ENCODE measurements at places on chromosomes 6 and 20.

GRCh38 chr6:113774127-113774825 is 82.9 kb upstream of the MARCKS start:
- no peak for DNase-seq

DNA sequence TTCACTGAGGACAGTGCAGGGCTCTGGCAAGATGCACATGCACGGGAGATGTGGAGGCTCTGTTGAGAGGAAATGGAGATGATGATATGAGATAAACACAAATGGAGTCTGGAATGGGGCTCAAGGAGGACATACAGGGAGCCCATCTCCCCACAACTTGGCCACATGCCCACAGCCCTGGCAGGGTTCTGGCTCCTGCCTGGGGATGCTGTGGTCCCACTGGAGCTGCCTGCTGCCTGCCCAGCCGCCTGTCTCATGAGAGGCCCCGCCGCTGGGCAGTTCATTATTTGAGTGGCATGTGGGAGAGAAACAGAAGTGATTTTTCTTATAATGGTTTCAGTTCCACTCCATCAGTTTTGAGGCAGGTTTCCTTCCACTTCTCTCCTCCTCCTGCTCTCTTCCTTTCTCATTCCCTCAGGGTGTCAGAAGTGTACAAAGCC is 133.6 kb upstream of the TRAF3IP2 start:
- no peak for DNase-seq

- DNase-seq = no peak
Observed at GRCh38 chr6:153849072-153849779, 189.8 kb upstream of the OPRM1 start.

- DNase-seq = no peak
Observed at GRCh38 chr6:121839896-121840295, 404.4 kb downstream of the GJA1 start.

DNA sequence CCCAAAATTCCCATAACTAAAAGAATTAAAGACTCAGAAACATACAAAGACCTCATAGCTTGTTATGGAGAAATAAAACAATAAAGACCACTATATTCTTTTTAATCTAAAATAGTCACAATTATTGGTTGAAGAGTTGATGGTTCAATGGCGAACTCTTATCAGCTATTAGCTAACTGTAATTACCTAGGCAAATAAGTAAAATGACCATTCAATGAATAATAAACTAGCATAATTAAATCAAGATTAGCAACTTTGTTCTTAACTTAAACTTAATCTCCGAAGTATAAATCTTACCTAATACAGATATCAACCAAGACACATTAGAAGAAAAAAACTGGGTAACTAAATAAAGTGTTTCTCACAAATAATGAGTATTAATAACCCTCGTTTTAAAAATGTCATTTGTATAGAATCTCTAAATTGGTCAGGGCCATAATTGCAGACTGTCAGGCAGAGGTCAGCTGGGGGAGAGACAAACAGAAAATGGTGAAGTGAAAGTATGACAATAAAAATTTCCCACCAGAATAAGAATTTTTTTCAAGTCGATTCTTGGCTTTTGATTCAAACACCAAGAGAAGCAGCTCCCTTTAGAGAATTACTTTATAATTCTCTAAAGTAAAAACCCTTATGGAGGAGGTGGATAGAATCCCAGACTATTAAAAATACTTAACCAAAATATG is 1.7 kb downstream of the FKBP5 start:
- DNase-seq = no peak

DNA sequence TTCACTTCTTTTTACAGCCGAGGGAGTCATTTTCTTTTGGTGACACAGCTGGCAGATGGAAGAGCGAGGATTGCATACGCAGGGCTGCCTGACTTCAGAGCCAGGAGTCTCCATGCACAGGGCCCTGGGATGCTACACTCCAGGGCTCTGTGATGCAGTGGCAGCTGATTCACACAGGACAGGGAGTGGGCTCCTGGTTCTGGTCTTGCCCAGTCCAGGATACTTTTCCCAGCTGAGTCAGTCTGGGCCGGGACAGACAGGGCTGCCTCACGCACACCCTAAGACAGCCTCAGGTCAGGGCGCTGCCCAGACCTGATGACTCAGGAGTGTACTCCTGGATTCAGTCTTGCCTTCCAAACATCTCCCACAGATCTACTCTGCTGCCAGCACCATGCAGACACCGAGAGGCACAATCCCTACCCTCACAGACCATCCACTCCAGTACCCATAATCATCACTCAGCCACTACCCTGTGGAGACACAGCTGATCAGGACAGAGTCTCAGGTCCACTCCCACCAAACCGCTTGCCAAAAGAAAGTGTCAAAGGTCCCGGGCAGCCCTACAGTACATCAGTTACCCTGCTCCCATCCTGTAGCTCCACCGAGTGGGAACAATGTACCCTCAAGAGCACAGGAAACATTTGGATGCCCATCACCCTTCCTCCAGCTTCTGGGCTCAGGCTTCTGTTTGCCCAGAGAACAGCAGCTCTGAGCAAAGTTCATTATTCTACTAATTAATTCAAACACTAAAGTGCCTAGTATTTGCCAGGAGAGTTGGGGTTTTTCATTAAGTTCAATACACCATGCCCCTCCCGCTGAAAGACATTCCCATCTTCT is 11.5 kb downstream of the SDC4 start:
- DNase-seq = no peak

GRCh38 chr20:53919886-53920285 is 150.5 kb downstream of the BCAS1 start:
- DNase-seq = no peak

GRCh38 chr6:72102561-72102960 is 216.2 kb downstream of the RIMS1 start:
- no peak for DNase-seq

DNA sequence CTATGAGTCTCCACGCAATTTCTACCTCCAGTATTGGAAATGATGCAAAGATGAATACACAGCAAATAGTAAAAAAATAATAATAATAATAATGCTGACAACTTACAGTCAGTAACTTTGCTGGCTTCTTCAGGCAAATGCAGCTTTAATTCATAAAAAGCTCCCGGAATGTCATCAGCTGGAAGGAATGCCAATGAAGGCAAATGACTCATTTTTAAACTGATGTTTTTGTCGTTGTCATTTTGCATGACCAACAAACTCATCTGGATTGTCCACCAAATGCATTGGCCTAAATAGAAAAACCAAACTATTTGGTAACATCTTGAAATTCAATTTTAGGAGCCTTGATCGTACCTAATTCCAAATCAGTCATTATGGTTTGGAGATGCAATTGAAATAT is 217.1 kb downstream of the ALDH8A1 start:
- no peak for DNase-seq

DNA sequence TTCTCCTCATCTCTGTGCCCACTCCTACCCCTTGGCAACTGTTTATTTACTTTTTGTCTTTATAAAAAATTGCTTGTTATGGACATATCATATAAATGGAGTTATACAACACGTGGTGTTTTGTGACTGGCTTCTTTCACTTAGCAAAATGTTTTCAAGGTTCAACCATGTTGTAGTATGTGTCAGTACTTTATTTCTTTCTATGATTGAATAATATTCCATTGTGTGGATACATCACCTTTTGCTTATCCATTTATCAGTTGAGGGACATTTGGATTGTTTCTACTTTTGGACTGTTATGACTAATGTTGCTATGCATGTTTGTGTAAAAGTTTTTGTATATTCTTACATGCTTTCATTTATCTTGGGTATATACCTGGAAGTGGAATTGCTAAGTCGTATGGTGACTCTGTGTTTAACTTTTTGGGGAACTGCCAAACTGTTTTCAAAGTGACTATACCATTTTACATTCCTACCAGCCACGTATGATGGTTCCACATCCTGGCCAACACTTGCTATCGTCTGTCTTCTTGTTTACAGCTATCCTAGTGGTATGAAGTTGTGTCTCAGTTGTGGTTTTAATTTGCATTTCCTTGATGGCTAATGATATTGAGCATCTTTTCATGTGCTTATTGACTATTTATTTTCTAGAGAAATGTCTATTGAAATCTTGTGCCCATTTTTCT is 84.4 kb downstream of the SLX4IP start:
- peak; percentile 31 for DNase-seq

DNA sequence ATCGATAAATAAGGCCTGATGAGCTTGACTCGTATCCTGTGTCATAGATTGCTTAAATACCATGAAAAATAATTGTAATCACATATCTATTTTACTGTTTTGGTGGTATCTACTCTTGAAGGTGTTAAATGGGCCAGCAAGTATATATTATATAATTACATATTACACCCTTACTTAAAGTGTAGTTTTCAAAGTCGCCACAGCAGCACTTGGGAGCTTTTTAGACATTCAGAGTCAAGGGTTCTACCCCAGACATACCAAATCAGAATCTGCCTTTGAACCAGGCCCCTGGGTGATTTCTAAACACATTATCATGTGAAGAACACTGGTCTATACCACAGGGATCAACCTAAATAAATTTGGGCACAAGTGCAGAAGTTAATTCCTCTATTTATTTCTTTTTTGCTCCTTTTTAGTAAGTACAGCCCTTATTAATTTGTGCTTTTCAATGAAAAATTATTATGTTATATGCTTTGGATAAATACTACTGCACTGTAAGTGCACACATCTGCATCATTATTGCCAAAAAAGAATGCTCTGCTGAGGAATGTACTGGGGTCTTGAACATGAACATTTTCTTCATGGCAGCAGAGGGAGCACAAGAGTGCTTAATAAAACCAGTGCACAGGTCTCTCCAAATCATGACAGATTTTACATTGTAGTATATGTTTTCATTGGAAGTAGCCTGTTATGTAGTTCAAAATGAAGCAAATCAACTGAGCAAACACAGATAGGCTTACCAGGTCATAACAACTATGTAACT is 3.1 kb upstream of the ATXN1 start:
- DNase-seq = no peak

- no peak for DNase-seq
Observed at GRCh38 chr6:93165850-93166430, 253.4 kb downstream of the EPHA7 start.

DNA sequence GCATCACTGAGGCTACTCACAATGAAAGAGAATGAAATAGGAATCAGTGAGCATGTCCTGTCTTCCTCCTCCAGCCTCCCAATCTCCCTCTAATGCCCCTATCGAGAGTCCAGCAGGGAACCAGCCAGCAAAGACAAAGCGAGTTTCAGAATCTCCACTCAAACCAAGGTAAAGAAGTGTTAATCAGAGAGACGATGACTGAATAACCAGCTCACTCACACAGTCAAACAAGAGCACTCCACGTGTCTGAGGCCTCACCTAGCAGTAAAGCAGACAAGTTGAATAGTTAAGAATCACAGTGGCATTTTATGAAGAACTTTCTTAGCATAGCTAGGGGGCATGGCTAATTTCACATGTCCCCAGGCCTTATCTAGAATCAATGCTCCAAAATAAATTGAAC is 3.3 kb upstream of the TREM1 start:
- DNase-seq = no peak

DNA sequence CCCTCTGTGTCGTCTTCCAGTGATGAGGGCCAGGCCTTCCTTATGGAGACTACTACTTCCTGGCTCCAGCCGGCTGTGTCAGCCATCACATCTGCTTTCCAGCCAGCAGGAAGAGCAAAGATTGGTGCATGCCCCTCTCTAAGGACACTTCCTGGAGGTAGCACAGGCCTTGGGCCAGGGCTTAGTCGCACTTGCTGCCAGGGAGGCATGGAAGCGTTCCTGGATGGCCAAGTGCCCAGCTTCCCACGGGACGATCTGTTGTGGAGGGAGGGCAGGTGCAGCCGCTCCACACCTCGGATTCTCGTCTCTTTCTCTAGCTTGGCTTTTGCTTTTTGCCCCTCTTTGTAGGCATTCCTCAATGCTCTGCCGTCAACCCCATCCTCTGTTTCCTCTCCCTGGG is 11.9 kb downstream of the ERMARD start:
- DNase-seq = no peak

- DNase-seq = no peak
Observed at GRCh38 chr6:130927305-130927704, 100.1 kb downstream of the SMLR1 start.

DNA sequence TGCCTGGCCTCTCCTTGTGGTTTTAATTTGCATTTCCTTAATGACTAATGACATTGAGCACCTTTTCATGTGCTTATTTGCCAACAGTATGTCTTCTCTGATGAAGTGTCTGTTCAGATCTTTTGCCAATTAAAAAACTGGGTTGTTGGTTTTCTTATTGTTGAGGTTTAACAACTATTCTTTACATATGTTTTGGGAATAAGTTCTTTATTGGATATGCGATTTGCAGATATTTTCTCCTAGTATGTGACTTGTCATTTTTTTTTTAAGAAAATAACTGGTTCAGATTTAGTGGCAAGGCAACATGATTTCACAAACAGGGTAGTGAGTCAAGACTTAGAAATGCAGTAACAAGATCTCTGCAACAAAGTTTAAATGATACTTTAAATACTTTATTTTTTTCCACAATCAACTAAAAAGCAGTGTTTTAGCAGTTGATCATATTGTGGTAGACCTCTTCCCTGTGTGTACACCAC is 67.8 kb downstream of the TIAM2 start:
- DNase-seq = no peak

- no peak for DNase-seq
Observed at GRCh38 chr6:149867876-149868640, 3.9 kb upstream of the LRP11 start.

DNA sequence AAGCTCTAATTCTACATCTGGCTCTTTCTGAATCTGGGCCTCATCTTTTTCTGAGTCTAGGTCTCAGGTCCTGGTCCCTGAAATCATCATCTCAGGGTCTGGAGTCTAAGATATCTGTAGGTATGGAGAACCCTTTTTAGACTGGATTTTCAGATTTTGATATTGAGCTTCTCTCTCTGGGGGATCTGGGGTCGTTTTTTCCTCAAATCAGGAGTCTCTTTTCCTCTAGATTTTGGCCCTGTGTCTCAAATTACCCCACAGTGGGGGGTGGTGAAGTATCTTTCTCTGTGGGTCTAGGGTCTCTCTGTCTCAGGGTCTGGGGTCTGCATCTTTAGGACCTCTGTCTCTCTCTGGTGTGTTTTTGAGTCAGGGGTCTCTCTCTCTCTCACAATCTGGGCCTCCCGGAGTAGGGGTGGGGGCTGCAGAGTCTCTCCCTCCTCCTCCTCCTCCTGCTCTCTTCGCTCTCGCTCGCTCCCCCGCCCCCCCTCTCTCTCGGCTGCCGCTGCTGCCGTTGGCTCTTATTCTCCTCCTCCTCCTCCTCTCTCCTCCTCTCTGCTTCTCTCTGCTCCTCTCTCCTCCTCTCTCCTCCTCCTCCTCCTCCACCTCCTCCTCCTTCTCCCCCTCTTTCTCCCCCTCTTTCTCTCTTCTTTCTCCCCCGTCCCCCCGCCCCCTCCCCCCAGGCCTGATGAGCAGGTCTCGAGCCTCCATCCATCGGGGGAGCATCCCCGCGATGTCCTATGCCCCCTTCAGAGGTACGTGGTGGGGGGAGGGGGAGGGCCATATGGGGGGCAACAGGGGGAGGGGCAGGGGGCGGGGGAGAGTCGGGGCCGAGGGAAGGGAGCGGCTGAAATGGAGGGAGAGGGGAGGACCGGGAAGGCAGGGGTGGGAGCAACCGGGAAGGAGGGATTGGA is at the start of gene SYNGAP1:
Gene SYNGAP1 (plus strand): TSS at position 486 of the 911 bp plus-strand sequence. CDS start 200 bp downstream, at position 686.
- peak; percentile 24 for DNase-seq

GRCh38 chr6:3222506-3223038 is 4.9 kb downstream of the TUBB2B start:
- DNase-seq = no peak

- DNase-seq = no peak
Observed at GRCh38 chr20:6673071-6673470, 94.4 kb upstream of the BMP2 start.

All from T-helper 2 cell treated with Interferon-gamma antibody and Interleukin-4, amounts not matched to agents 5 μg/mL and 100 μg/mL, for 36 hours (primary cell).